ENCODE measurements at places on chromosomes 12 and 14.

- no peak for DNase-seq
Observed at GRCh38 chr12:58138424-58138823, 197.1 kb downstream of the ATP23 start.

GRCh38 chr14:68266998-68267397, 447.4 kb downstream of the RAD51B start:
- DNase-seq, result no peak

- DNase-seq, result no peak
Observed at GRCh38 chr12:11764837-11765236, 115.4 kb downstream of the ETV6 start.

DNA sequence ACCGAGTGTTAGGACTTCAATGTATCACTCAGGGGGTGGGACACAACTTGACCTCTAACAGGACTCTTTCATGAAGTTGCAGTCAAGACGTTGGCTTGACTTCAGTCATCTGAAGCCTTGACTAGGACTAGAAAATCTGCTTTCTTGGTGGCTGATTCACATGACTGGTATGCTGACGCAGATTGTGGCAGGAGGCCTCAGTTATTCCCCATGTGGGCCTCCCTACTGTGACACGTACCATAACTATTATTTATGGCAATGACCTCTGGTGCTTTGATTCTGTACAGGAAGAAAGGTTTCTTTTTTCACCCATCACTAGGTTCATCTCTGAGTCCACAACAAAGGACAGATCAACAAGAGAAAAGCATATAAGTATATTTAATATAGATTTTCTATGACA, 270.4 kb downstream of the NEDD1 start:
- DNase-seq, result peak; percentile 63

GRCh38 chr14:80959496-80959895, 4.1 kb downstream of the TSHR start:
- DNase-seq, result no peak

DNA sequence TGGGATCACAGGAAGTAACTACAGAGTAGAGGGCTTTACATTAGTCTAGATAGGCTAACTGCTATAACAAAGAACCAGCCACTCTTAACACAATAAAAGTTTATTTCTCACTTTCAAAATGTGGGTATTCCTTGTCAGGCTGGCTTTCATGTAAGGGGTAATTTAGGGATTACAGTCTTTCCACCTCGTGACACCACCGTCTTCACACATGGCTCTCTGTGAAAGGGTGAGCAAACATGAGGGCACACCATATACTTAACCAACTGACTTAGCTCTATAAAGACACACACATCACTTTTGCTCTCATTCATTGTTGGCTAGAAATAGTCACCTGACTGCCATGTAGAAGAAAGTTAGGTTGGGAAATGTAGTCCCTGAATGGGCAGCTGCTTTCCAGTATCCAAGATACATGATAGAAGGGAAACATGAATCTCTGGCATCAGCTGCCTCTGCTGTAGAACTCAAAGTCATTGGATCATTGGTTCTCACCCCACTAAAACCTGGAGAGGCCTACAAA, 66.1 kb upstream of the CRY1 start:
- DNase-seq, result no peak

DNA sequence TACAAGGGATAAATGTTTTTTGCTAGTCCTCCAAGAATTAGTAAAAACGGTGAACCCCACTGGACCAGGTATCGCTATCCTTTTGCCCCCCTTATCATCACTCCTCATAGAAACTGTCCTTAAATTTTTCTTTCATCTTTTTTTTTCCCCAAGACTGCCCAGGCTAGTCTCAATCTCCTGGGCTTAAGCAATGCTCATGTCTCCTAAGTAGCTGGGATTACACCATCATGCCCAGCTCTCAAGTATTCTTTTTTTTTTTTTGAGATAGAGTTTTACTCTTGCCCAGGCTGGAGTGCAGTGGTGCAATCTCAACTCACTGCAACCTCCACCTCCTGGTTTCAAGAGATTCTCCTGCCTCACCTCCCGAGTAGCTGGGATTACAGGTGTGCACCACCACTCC, 9.7 kb downstream of the IRF2BPL start:
- no peak for DNase-seq

DNA sequence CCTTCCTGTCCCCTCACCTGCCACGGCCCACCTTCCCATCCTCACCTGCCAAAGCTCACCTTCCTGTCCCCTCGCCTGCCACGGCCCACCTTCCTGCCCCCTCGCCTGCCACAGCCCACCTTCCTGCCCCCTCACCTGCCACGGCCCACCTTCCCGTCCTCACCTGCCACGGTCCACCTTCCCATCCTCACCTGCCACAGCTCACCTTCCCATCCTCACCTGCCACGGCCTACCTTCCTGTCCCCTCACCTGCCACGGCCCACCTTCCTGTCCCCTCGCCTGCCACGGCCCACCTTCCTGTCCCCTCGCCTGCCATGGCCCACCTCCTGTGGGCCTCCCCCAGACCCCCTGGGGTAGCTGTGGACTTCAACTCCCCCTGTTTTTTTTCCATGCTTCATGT, 48.8 kb upstream of the GPR68 start:
- no peak for DNase-seq

- peak; percentile 65 for DNase-seq
Observed at GRCh38 chr12:50112456-50113218, 601 bp downstream of the COX14 start.

DNA sequence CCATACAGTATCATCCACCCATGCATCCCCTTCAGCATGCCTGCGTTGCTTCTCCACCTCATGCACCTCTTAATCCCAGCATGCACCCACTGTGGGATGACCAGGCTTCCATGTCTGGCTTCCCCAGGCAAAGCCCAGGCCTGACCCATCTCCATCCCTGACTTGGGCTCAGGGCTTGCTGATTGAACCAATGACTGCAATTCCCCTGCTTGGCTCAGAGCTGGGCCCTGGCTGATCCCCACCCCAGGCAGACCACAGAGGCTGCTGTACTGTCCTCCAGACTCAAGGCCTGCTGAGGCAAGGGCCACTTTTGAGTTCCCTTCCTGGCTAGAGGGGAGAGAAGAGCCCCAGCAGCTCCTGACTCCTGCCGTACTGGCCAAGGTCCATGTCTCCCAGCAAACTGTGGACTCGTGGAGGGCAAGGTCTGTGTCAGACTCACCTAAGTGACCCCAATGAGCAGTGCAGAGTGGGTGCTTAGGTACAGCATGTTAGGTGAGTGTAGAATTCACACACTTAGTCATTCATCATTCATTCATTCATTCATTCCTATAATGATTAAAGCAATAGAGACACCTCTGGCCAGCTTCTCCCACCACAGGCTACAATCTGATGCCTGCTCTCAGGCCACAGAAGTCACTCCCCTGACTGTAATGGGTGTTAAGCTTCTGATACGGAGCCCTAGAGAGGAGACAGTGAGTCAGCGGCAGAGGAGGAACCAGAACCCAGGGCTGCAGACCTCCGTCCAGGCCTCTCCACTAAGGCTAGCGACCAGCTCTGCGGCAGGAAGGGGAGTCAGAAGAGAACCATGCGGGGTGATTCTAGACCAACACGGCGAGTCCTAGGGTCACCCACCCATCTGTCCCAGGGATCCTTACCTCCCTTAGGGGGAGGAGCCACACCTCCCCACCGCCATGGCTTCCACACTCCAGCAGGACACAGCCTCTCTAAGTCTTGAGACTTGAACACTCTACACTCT, 2.9 kb downstream of the BEGAIN start:
- DNase-seq, result no peak

GRCh38 chr14:57637901-57638300, 144.2 kb upstream of the CCDC198 start:
- DNase-seq, result no peak

- no peak for DNase-seq
Observed at GRCh38 chr14:101538878-101539277, 22.4 kb upstream of the DIO3 start.

GRCh38 chr14:96662116-96662970, 134.8 kb upstream of the VRK1 start:
- peak; percentile 3 for DNase-seq
